ENCODE measurements at places on chromosomes 6 and 20.

GRCh38 chr6:100186552-100186951 is 192.5 kb upstream of the MCHR2 start:
- no peak for DNase-seq

DNA sequence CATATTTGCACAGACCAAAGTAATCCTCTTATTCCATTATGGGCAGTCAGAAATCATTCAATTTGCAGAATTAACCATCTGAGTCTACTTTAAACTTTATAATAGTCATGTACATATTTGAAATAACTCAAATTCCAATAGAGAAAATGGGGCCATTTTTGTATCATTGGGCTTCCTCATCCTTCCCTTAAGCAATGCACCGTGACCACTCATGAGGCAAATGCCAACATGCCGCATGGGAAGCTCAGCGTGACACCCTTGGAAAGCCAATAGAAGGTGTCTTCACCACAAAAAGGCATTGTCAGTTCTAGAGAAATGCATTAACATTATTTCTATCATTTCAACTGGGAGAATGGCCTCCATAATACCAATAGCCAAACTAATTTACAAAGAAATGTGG is 38.5 kb downstream of the SIM1 start:
- DNase-seq: no peak

DNA sequence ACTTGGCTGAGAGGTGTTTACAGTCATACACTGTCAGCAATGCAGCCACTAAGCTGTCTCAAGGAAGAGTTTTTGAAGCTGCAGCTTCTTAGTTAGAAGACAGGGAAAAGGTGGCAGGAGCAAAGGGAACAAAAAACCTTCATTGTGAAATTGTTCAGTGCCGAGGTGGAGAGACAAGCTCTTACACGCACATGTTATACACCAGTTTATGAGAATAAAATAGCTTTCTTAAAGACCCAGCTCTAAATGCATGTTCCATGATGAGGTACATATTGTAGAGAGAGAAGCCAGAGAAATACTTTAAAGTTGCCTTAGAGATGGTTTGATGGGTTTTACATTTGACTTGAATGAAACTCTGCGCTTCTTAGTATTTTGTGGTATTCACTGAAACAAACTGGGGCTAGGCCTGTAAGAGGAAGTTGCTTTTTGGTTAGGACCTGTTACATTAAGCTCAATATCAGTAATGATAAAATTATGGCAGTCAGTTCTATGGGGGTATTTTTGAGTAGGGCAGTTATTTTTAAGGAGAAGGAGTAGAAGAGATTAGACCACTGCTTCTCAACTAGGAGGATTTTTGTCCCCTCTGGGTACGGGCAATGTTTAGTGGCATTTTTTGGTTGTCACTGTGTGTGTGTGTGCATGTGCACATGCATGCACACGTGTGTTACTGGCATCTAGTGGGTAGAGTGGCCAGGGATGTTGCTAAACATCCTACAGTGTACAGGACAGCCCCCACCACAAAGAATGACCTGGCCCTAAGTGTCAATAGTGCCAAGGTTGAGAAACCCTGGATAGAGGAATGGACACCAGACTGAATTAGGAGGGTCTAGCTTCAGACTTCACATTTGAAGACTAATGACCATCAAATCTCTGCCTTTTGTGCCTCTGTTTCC is 9.8 kb downstream of the NEDD9 start:
- DNase-seq: no peak

DNA sequence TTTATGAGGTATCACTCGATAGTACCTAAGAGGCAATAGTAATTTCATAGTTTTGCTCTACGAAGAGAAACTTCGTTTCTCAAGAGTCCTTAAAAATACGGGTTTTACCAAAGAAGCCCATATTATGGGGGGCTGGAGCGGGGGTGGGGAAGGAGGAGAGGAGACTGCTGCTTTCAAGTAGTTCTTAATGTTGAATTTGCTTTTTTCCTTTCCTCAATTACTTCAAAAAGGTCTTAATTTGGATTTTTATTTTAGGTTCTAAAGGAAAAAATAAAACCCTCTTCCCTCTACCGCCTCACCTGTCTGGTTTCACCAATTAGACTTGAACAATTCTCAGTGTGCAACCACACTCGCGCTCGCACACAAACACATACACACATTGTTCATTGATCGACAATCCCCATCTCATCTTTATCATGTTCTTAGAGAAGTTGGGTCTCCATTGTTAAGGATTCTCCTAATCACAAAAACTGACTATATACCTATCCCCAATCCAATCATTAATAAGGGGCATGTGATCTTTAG is 97.2 kb downstream of the HFE start:
- no peak for DNase-seq

- no peak for DNase-seq
These were observed 26.9 kb upstream of the ADTRP start for GRCh38 chr6:11805259-11806053.

GRCh38 chr6:119395192-119395591 is 45.6 kb upstream of the MAN1A1 start:
- DNase-seq: no peak

DNA sequence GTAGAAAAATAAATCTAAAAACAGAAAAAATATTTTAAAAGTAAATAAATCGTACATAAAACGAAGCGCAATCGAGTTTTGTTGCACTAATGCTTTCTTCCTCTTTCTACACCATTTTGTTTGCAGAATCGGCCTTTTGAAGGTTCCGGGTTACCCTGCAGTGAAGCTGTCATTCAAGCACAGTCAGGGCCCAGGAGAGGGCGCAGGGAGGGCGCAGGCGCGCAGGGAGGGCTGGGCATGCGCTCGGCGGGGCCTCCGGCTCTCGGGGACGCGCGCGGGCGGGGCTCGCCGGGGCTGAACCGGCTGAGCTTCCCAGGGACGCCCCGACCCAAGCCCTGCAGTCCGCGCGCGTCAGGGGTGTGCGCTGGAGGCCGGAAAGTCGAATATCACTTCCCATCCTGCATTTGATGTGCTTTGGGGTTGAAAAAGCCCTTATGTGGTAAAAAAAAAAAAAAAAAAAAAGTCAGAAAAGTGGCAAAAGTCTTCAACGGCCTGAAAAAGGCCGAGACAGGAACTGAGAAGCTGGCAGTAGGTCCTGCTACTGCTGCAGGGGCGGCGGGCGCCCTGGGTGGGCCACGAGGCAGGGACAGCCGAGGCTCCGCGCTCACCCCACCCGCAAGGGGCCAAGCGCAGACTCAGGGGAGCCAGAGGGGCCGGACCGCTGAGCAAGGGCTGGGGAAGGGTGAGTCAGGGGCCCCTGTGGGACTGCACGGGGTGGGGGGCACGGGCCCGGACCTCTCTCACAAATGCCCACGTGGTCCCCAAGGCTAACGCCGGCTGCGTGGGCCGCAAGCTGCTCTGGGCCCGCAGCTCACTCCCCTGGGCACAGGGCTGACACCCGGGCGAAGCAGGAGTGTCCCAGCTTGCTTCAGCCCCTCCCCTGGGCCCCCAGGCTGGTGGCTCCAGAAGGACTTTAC is 40.5 kb downstream of the THBS2 start:
- DNase-seq: peak; percentile 87

- DNase-seq: no peak
These were observed 99.4 kb upstream of the NHSL1 start for GRCh38 chr6:138598562-138599173.

GRCh38 chr20:944148-944547 is 28.0 kb upstream of the ANGPT4 start:
- DNase-seq: no peak

DNA sequence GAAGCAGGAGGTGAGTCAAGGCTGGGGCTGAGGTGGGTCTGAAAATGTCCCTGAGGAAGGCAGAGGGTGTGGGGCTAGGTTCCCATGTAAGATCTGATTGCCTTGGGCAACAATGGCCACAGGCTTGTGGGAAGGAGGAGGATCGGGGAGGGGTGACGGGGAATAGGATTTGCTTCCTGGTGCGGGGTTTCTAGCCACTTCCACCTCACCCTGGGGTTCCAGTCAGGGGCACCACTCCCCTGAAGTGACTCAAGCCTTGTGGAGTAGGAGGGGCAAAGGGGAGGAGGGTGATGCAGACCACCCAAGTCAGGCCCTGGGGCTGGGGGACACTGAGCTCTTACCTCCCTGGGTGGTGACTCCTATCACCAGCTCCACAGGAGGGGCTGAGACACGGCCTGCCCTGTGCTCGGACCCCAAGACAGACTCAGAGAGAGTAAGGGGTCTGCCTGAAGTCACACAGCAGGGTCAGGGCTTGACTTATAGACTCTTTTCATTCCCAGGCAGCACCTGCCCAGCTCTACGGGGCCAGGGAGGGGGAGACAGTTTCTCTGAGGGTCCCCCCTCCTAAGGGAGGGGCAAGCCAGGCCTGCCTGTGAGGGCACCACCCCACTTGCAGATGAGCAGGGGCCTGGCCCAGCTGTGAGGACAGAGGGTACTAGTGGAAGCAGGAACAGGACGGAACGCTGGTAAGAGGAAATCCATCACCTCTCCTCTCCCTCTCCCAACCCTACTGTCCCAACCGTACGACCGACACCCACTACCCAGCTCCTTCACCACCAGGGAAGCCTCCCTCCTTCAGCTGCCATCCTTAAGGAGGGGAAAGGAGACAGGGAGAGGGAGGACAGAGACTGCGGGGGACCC is 12.4 kb upstream of the SPDEF start:
- DNase-seq: no peak

GRCh38 chr20:36010076-36010475 is 41.7 kb downstream of the CNBD2 start:
- DNase-seq: no peak

DNA sequence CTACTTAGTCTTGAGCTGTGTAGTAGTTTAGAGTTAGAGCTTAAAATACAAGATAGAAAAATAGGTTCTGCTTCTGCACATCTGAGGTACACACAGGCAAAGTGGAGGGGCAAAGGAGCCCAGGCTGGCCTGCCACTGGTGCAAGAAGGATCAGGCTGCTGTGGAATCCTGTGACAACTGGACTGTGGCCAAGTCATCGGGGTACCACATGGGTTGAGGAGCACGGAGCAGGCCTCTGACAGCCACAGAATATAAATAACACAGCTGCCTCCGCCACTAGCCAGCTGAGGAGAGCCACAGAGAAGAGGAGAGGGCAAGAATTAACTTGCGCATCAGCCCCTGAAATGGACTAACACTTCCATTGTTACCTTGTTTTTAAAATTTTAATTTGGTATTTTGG is 206.0 kb upstream of the MARCKS start:
- DNase-seq: no peak

- no peak for DNase-seq
These were observed 55.2 kb upstream of the ADGRF1 start for GRCh38 chr6:47097092-47097945.

- DNase-seq: no peak
These were observed 207.6 kb downstream of the ISM1 start for GRCh38 chr20:13428684-13429083.

DNA sequence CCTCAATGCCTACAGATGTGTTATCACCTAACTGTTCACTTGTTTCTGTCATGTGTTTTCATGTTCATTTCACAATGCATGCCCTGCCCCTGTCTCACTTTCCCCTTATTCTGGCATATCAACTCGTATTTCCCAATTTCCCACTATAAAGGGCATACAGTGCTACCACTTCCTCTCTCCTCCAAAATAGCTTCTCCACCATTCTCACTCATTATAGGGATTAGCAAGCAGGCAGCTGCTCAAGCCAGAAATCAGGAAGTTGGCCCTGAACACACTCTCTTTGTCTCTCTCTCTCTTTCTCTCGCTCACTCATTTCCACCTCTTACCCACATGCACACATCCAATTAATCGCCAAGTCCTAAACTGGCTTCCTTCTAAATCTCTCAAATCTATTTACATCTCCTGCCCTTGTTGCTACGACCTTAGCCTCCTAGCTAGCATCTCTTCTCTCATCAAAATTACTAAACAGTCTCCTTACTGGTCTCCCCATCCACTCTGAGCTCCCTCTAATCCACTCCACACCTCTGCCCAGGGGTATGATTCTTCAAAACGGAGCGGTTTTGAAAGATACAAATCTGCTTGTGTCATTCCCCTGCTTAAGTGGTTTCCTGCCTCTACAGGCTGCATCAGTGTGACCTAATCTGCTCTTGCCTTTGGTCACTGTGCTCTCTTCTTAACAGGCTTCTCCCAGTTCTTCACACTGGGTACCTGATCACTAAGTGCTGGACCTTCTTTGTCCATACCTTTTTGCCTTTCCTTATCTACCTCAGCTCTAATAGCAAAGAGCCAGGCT is 196.2 kb downstream of the BTBD9 start:
- no peak for DNase-seq

- no peak for DNase-seq
These were observed 376.7 kb upstream of the CITED2 start for GRCh38 chr6:139751179-139751578.

GRCh38 chr20:36666181-36666740 is 20.3 kb upstream of the SLA2 start:
- no peak for DNase-seq

DNA sequence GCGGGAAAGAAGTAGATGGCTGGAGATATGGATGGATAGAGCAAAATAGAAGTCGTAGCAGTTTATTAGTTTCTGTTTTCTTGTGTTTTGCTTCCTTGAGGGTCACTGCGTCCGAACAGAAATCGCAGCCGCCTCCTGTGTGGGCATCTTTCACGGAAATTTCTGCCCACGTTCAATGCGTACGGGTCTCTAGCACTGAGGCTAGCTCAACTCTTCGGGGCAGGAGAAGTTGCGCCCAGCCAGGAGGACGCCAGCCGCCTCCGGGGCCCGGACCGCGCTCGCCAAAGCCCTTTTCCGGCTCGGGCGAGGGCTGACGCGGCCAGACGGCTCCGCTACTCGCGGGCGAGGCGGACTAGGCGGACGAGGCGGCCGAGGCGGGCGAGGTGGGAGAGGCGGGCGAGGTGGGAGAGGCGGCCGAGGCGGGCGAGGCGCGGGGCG is 814 bp downstream of the TFAP2B start:
- no peak for DNase-seq

GRCh38 chr6:2666906-2667575 is 83.7 kb downstream of the MYLK4 start:
- DNase-seq: no peak

DNA sequence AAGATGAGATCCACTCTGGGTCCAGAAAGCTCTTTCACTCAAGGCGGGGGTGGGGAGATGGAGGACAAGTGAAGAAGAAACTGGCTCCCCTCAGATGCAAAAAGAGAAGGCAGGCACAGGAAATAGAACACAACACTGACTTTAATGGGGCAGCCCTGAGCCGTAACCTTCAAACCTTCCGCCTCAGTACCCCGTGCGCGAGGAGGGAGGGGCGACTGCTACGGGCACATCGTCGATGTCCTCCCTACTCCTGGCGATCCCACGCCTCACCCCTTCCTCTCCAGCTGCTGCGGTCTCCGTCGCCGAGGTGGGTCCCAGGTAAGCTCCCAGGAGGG is 3.9 kb downstream of the SPEF1 start:
- DNase-seq: no peak

DNA sequence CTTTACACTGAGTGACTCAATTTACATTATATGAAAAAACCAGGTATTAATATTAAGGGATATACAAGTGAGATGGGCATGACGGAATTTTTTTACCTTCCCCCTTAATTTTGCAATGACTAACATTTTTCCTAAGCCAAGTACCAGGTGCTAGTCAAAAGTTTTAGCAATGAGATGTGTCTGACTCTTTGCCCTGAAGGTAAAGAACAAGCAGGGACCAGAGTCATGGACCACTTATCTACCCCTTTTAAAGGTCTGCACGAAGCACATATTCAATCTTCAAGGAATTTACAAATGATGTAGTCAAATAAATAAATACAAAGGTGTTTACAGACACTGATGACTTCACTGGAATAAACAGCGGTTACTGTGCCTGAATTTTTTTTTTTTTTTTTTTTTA is 1.4 kb downstream of the GLO1 start:
- no peak for DNase-seq

- DNase-seq: no peak
These were observed 55.6 kb upstream of the MPC1 start for GRCh38 chr6:166438211-166438861.

- no peak for DNase-seq
These were observed 118.9 kb upstream of the EXOC2 start for GRCh38 chr6:811831-812230.

GRCh38 chr6:12505486-12505885 is 211.1 kb upstream of the PHACTR1 start:
- DNase-seq: no peak
